GM23248 (cell line): ENCODE measurements at places on chromosomes 1 and 21. TPM values are rescaled to one million over a fixed set of nuclear protein-coding genes. Genes with fewer than 3 reads are reported as not detected.

Gene SIM2
- not detected in 2 replicates for total RNA-seq

DNA sequence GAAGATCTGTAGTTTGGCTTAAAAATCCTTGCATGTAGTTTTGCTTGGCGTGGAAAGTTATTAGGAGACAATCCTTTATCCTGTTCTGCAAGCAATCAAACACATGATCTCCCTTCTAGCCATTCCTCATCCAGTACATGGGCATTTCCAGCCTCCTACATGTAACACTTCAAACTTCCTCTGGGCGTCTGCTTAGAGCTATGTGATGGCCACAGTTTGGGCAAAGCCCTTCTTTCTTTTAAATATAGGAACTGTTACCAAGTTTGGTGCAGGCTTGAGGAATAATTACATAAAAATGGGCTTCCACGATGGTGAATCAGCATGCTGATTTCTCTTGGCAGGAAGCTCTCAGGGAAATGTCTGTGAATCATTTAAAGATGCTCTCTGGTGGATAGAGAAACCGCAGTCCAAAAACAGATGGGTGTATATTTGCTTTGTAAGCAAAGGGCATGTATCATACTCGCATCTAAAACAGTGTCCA lies 176.9 kb upstream of the FMN2 start:
- DNase-seq, result peak; percentile 94

DNA sequence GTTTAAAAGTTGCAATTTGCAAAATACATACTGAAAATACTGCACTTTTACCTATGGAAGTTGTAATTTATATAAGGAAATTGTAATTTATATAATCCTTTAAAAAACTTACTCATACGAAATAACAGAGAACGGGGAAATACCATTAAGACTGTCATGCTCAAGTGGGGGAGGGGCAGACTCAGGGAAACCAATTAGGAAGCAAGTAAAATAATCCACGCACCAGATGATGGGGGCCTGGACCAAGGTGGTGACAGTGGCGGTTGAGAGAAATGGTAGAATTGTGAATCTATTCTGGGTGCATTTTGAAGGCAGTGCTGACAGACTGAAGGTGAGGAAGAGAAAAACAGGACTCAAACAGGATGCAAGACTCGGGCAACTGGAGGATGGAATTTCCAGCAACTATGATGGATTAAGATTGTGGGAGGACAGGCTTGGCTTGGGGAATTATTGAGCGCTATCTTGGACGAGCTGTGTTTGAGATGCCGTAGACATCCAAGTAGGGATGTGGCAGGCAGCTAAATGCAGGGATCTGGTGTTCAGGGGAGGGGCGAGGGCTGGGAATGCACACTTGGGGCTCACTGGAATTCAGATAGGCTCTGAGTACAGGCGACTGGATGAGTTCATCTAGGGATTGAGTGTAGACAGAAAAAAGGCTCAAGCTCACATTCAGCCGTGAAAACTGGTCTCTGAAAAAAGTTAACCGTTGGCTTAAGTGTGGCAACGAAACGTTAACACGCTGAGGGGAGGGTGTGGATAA lies 977 bp downstream of the LCA5L start:
- DNase-seq, result peak; percentile 75

GRCh38 chr1:23282957-23283356 lies 61.1 kb downstream of the HNRNPR start:
- DNase-seq, result peak; percentile 90

DNA sequence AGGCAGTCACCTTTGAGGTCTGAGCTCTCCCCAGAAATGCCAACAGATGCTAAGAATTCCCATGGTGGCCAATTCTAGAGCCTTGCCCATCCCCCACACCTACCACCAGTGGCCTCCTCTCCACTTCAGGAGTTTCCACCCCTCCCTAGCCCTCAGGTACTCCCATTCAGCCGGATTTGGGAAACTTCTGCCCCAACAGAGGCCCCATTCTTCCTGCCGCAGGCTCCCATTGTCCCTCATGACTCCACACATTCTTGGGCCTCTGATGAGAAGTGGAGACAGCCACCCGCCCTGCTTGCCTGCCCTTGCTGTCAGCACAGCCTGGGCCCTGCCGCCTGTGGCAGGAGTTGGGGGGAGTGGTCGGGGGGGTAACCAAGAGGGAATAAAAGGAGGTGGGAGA lies 4.6 kb downstream of the BLACAT1 start:
- no peak for DNase-seq

- DNase-seq, result no peak
Measured at GRCh38 chr1:211017075-211017718, 116.8 kb downstream of the KCNH1 start.

- DNase-seq, result peak; percentile 89
Measured at GRCh38 chr1:109370712-109371340, 26.9 kb downstream of the SORT1 start.

Gene C1orf185
- not detected in 2 replicates for total RNA-seq

GRCh38 chr1:45038661-45039364 lies 26.8 kb downstream of the UROD start:
- no peak for DNase-seq

DNA sequence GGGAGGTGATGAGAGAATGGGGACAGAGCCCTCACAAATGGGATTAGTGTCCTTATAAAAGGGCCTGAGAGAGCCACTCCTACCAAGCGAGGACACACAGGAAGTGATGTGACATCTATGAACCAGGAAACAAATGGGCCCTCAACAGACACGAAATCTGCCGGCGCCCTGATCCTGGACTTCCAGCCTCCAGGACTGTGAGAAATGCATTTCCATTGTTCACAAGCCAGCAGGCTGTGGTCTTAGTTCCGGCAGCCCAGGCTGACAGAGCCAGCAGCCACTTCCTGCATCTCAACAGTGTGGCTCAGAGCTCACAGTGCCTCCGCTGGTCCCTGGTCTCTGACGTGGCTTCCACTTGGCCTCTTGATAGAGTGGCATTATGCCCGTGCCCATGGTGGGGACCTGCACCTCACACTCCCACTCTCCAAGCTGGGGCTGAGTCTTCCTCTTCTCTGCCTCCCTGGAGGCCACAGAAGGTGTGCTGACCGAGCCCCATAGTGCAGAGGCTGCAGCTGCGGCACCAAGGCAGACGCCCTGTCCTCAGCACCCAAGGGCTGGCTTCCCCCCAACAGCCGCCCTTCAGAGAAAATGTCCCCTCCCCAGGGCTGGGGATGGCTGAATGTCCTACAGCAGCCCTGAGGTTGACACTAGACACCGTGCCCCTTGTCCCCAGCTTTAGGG lies 44.9 kb downstream of the ACOT7 start:
- DNase-seq, result no peak

- no peak for DNase-seq
Measured at GRCh38 chr21:35172231-35172630, 123.1 kb upstream of the RUNX1 start.

GRCh38 chr1:39958403-39959200 lies 3.7 kb downstream of the MFSD2A start:
- no peak for DNase-seq

GRCh38 chr1:155296661-155297060 lies 4.6 kb downstream of the PKLR start:
- no peak for DNase-seq

Gene NBPF10
- 2.3 and 3.2 TPM in 2 replicates for total RNA-seq

Gene SAMSN1
- total RNA-seq, result not detected in 2 replicates

- peak; percentile 98 for DNase-seq
Measured at GRCh38 chr1:94022471-94023189, 98.3 kb downstream of the ABCA4 start.

DNA sequence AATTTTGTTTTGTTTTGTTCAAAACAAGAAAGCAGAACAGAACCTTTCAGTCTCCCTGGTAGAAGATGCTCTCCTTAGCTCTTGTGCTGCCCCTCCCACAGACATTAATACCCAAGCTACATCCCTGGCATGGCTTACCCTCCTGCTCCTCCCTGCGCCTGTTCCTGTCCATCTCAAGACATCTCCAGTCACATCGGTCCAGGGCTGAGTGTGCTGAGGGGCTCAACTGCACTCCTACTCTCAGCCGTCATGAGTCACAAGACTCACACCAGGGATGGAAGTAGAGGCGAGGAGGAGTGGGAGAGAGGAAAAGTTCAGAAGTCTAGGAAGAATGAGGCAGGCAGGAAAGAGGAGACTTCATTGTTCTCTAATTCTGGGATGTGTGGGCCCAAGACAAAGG lies 9.2 kb upstream of the TACSTD2 start:
- no peak for DNase-seq

DNA sequence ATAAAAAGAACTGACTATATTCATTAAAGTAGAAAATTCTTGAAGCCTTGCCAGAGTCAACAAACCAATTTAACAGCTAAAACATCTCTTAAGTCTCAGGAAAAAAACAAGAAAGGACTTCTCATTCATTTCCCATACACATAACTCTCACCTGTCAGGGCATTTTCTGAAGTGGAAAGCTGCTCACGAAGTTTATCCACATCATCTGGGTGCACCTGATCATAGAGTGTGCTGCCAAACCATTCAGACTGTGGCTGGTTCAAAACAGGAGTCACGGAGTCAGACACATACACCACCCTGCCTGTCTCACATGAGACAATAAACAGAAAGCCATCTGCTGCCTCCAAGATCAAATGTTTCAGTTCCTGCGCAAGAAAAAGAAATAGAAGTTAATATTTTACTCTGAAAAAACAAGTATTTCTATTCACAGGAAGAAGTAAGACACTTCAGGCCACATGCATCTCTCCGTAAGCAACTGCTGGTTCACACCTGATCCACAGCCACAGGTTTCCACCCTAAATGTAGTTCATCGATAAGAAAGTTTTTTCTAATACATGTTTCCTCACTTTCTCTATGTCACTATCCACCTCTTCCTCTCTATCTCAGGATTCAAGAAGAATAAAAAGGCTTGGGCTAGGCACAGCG lies 28.2 kb upstream of the CTSK start:
- DNase-seq, result no peak

GRCh38 chr1:19533626-19534025 lies 48.3 kb upstream of the CAPZB start:
- DNase-seq, result no peak

DNA sequence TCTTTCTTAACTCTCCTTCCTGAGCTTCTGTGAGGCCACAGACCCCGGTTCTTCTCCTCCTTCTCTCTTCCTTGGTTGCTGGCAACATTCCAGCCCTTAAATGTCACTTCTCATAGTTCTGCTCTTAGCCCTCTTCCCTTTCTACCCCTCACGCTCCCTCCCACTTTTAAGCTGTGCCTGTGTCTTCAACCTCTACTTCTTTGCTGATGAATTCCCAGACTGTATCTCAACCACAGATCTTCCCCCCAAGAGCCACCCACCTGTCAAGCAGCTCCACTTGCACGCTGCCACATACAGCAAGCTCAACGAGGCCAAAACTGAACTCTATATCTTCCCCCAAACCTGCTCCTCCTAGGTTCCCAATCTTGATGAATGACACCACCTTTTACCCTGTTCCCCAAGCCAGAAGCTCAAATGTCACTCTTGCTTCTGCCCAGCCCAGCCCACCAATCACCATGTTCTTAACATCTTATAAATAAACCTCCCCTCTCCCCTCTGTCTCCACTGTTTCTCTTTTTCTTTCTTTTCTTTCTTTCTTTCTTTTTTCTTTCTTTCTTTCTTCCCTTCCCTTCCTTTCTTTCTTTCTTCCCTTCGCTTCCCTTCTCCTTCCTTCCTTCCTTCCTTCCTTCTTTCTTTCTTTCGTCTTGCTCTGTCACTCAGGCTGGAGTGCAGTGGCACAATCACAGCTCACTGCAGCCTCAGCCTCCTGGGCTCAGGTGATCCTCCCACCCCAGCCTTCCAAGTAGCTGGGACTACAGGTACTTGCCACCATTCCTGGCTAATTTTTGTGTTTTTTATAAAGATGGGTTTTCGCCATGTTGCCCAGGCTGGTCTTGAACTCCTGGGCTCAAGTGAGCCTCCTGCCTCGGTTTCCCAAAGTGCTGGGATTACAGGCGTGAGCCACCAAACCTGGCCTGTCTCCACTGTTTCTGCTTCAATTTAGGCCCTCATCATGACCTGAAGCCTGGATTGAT lies 19.8 kb upstream of the PTP4A2 start:
- no peak for DNase-seq

DNA sequence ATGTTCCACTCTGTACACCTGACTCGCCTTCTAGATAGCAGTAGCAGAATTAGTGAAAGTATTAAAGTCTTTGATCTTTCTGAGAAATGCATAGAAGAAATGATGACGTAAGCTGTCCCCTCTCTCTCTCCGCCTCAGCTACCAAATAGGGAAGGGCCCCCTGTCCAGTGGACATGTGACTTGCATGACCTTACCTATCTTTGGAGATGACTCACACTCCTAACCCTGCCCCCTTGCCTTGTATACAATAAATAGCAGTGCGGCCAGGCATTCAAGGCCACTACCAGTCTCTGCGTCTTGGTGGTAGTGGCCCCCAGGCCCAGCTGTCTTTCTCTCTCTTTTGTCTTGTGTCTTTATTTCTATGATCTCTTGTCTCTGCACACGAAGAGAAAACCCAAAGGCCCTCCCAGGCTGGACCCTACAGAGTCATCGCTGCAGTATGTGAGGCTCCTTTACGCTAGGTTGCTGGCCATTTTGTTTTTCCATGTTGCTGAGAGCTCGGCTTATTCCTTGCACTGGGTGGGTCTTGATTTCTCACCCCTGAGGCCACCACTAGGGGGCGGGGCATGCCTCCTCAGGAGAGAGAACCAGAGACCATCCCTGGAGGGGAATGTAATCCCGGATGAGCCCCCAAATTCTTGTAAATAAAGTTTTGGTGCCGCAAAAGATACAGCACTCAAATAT lies 16.0 kb upstream of the ZBTB8B start:
- DNase-seq, result peak; percentile 30

GRCh38 chr1:30663596-30664091 lies 59.7 kb downstream of the MATN1 start:
- no peak for DNase-seq

DNA sequence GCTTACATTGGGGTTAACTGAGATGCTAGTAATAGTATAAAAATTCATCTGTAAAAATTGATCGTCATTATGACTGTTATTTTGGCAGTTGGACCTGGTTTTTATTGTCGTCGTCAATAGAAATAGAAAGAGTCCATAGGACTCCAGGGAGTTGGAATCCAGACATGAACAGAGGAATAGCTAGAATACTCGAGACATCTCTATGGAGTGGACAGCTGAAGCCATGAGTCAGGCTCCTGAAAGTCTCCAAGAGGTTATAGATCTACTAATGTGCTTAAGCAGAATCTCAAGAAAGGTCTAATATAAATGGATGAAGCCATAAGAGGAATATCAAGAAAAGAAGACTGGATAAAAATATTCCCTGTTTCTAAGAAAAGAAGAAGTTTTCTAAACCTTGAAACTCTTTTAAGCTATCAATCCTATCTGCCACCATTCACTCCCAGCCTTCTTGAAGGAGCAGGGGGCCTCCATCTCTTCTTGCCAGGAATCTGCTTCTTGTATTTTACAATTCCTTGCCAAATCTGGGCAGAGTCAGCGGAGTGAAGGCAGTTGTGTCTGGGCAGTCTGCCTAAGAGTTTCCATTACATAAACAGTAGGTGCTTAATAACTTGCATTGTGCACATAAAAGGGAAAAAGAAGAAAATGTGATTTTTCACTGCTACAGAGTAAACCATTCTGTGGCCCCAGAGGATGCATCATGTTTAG lies 163.3 kb downstream of the ST6GALNAC5 start:
- no peak for DNase-seq

DNA sequence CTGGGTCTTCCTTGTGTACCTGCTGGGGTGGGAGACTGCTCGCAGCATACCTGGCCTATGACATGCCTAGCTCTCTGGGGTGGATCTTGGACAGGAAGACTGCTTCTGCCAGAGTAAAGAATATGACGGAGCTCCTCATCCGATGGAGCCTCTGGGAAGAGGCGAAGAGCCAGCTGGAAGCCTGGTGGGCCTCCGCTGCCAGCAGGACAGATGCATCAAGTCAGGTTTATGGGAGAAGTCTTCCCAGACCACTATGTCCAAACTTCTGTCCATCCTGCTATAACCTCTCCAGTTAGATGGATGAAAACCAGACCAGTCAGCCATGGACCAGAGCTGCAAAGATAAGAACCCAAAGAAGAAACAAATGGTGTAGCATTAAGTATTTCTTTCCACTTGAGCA lies 27.7 kb upstream of the NGF start:
- DNase-seq, result no peak

Gene HEYL
- total RNA-seq, result not detected in 2 replicates
